NCI-H774 (cell line): ENCODE measurements at places on chromosomes 4 and X.

- no peak for DNase-seq
Measured at GRCh38 chrX:77426811-77427210, 20.4 kb upstream of the FGF16 start.

- peak; percentile 6 for DNase-seq
Measured at GRCh38 chrX:100928660-100929613, at the start of gene XKRX. Gene XKRX (minus strand): TSS chrX:100928917. CDS start chrX:100928304, 613 bp downstream.

DNA sequence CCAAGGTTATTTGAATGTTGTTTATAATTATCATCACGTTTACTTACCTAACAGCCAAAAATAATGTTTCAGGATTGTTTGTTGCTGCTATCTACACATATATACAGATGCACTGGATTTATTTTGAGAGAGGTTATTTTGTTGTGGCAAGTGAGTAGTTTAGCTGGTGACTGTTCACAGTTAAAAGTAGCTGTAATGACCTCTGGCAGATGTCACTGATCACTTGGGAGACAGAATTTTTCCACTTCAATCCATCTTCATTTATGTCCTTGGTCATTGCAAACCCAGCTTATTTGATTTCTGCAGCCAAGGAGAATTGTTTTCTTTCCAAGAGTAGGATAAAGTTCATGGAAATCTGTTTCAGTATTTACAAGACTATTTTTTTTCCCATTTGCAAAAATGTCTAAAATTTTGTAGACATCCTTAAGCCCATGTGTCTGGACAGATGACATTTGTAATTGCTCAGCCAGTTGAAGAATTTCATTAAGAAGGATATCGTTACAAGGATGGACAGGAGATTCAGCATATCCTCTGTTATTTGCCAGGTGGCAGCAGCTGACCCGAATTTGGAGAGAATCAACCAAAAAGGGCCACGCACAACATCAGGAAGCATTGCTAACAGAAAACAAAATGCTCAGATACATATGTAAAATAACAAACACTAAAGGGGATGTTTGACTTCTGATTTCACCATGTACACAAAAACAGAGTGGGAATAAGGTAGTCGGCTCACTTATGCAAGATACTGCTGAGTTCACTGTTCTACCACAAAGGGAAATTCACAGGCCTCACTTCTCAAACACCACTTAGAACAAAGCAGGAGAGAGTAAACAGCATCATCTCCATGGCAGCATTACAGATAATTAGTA lies 64.5 kb downstream of the GPRIN3 start:
- peak; percentile 52 for DNase-seq

DNA sequence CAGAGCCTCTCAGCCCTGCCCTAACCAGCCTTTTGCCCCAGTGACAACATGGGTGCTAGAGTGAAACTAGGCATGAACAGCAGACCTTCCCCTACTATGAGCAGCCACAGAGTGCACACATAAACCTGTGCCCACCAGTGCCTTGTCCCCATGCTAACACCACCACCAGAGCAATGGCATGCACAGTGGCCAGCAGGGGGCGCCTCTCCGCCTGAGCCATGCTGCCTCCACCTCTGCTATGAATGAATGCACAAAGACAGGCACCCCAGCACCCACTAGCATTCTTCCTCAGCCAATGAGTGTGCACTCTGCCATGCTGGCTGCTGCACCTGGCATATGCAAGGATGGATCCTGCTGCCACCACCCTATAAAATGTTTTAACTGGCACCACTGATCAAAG lies 286.9 kb upstream of the FGF16 start:
- DNase-seq: no peak

DNA sequence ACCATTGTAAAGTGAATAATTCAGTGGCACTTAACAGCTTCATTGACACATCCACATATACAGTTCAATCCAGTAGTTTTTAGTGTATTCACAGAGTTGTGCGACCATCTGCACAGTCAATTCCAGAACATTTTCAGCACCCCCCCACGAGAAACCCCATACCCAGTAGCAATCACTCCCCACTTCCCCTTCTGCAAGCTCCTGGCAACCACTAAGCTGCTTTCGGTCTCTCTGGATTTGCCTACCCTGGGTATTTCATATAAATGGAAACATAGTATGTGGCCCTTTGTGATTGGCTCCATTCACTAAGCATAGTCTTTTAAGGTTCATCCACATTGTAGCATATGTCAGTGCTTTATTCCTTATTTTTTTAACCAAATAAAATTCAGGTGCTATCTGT lies 10.0 kb downstream of the MSL3 start:
- no peak for DNase-seq

- DNase-seq: no peak
Measured at GRCh38 chr4:8090744-8091301, 67.8 kb downstream of the ABLIM2 start.

GRCh38 chr4:81164126-81164525 lies 50.9 kb downstream of the PRKG2 start:
- no peak for DNase-seq

- DNase-seq: no peak
Measured at GRCh38 chr4:85081196-85081595, 114.7 kb upstream of the WDFY3 start.

GRCh38 chr4:182338063-182338462 lies 94.9 kb downstream of the TENM3 start:
- no peak for DNase-seq

DNA sequence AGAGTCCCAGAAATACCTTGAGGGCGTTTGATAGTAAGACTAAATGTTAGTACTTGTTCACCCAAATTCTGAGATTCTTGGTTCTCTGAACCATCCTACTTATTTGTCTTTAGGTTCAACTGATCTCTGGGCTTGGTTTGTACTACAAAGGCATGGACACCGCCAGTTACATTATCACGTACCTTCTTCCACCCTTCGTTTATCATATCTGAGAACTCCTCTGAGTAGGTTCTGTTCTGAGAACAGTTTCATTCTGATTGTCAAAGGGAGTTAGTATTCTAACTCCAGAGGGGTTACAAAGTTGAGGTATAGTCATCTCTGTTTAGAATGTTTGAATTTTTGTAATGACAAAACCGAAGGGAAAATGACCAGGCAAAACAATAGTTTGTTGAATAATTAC lies 19.3 kb downstream of the ZFX start:
- DNase-seq: no peak

GRCh38 chr4:144754562-144755410 lies 108.8 kb downstream of the HHIP start:
- peak; percentile 1 for DNase-seq

DNA sequence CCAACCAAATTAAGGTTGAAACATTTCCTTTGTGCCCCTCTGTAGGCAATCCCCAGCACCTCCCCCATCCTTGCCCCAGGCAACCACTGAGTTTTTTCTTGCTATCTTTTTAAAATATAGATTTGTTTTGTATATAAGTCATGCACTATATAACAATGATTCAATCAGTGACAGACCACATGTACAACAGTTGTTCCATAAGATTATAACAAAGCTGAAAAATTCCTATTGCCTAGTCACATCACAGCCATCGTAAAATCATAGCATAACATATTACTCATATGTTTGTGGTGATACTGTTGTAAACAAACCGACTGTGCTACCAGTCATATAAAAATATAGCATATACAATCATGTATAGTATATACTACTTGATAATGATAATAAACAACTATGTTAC lies 211.9 kb upstream of the NRK start:
- no peak for DNase-seq

- DNase-seq: no peak
Measured at GRCh38 chrX:120145295-120145925, 13.0 kb upstream of the RHOXF2 start.

DNA sequence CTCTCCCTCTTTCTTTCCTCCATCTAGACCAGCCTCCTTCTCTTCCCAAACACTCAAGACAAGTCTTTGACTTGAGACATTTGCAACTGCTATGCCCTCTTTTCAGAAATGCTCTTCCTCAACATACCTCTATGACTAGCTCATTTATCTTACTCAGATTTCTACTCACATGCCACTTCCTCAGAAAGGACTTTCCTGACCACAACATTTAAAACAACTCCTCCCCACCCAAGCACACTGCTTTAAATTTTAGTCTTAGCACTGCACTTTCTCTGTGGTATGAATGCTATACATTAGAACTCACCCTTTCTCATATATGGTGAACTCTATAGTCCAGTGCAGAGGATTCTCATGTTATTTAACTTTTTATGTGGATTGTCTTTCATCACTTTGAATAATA lies 28.4 kb upstream of the SULT1E1 start:
- no peak for DNase-seq

- DNase-seq: no peak
Measured at GRCh38 chr4:93228021-93228420, 600.5 kb upstream of the ATOH1 start.

- DNase-seq: no peak
Measured at GRCh38 chrX:50107470-50107869, 93.3 kb downstream of the AKAP4 start.

GRCh38 chr4:94480362-94480951 lies 28.7 kb downstream of the PDLIM5 start:
- no peak for DNase-seq

DNA sequence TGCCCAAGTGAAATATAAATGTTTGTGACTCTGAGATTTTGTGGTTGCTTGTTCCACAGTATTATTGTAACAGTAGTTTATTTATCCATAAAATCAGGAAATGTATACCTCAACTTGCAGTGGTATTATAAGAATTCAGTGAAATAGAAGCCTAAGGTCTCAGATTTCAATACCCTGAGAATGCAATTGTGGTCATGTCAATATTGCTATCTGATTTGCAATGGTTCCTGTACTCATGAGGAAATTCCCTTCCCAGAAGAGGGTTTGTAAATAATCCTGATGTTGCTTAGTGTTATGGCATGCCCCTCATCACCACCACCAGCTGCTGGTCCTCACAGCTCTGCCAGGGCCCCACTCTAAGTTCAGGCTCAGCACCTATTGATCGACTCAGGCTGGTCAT lies 67.8 kb downstream of the SLC34A2 start:
- no peak for DNase-seq

DNA sequence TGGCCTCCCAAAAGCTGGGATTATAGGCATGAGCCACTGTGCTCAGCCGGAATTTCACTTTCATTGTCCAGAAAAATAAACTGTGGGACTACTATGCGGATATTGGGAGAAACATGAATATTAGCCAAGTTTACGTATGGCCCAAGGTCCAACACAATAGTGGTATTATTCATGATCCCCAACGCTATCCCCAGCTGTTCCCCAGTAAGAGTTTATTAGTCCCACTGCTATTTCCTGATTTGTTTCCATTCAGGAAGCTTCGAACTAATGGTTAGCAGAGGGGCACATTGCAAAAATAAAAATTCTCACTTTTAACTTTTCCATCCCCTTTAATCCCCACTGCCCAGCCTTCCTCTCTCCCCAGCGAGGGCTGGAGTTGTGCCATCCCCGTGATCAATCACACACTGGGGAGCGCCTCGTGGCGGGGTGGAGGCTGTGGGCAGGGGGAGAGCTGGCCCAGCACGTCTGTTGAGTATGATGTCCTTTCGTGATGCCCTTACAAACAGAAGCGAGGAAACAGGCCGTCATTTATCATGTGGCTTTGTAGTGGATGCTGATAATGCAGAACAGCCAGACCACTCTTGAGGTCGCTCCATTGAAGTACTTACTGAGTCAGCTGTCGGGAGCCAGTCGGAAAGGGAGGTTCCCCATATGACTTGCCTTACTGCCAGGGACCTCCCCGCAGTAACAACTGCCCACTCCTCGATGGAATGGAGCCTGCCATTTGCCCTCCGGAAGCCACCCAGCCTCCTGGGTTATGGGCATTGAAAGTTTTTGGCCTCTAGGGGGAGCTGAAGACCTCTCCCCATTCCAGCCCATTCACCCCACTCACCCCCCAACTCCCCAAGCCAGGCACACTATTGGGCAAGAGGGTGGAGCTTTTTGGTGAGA lies 117.0 kb downstream of the KDR start:
- DNase-seq: no peak

- no peak for DNase-seq
Measured at GRCh38 chr4:79182209-79182608, 143.7 kb downstream of the NAA11 start.

GRCh38 chrX:66676413-66676812 lies 37.5 kb upstream of the EDA2R start:
- DNase-seq: no peak

GRCh38 chr4:53240573-53240972 lies 125.3 kb downstream of the SCFD2 start:
- no peak for DNase-seq

DNA sequence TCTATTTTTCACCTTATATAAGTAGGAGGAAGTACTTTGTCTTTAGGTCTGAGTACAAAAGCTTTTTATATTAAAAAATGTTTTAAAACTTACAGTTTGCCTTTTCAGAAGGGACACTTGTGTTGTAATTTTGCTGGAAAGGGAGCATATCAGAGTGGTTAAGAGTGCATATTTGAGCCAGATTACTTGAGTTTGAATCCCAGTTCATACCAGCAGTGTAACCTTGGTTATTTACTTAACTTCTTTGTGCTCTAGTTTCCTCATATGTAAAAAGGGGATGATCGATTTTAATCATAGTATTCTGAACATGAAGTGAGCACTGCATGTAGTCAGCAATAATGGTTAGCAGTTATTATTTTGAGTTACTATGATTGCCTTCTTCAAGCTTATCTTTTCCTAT lies 78.3 kb upstream of the SLC4A4 start:
- no peak for DNase-seq

DNA sequence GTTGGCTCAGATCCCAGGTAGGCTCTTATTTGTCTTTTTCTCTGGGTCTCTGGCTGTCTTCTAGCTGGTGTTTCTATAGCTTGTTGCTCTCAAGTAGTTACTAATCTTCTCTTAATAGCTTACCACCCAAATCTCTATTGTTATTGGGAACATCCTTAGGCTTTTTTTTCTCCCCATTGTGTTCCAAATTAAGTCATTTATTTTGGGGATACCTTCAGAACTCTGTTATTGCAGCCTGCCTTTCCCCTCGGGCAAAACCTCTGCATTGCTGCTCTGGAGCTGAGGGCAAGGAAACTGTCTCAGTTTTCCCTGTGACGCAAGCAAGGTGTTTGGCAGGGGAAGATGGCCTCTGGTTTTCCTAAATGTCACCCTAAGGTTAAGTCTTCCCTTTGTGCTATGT lies 338.1 kb upstream of the ZCCHC13 start:
- DNase-seq: no peak

DNA sequence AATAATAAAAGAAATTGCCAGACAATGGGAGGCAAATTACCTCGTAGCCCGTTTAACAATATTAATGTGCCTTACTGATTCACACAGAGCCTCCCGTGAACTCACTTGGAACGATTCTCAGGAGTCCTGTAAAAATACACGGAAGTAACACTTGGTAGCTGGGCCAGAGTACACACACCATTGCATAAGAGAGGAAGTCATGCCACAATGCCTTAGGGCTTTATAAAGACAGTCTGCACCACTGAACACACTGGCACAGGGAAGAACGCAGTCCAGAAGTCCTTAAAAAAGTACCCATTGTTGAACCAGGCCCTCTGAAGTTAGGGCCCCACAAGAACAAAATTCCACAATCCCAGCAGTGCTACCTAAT lies 15.1 kb downstream of the SLC2A9 start:
- peak; percentile 35 for DNase-seq

GRCh38 chrX:11889791-11890190 lies 131.8 kb downstream of the MSL3 start:
- no peak for DNase-seq

GRCh38 chrX:74521961-74522751 lies 92.3 kb downstream of the RLIM start:
- no peak for DNase-seq
